ENCODE measurements at places on chromosomes 12 and 14.

DNA sequence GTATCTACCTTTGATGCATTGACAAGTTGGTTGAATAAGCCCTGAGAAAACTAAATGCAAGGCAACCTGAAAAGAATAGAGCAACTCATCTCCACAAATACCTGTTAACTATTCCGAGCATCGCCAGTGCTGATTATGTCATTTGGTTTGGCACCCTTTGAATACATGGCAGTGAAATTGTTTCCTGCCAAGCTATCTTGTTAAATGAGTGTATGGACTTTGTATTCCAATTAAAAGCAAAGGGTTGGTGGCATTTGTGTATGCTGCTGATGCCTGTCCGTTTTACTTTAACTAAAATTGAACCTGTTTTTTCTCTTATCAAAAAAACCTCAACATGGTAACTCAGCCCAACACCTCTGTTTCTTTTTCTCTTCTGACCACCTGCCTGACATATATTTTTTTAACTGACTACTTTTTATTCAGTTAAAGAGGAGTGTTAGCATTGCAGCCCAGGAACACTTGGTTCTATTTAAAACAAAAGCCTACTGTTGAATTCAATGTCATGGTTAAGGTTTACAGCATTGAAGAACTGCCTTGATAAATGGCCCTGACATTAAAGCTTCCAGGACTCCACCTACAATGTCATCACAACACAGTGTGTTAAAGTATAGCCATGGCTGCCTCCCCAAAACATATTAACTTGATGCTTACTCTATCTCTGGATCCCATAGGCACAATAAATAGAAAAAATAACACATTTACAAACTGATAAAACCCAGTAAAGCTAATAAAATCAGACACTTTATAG, 838.3 kb upstream of the NOVA1 start:
- DNase-seq = no peak

DNA sequence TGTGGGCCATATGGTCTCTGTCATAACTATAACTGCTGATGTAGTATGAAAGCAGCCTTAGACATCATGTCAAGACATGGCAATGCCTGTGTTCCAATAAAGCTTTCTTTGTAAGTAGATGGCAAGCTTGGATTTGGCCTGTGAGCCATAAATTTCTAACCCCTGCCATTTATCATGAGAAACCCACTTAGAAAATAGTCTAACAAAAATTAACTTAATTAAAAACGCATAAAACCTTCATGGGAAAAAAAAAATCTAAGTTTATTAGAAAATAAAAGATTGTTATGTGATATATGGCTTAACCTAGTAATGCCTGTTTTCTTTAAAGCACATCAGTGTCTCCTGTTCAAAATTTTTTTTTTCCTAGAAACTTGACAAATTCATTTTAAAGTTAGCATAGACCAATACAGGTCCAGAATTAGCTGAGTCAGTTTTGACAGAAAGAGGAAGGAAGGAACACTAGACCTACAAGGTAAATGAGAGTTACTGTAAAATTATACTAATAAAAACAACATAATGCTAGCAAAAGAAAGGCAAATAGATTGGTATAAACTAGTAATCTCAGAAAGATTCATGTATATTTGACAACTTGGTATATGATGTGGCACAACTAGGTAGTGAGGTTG, 68.2 kb downstream of the USP15 start:
- no peak for DNase-seq

- no peak for DNase-seq
Measured at GRCh38 chr14:75077794-75078193, 8.4 kb downstream of the ZC2HC1C start.

- DNase-seq = peak; percentile 30
Measured at GRCh38 chr12:112380663-112381405, 1.4 kb downstream of the HECTD4 start.

DNA sequence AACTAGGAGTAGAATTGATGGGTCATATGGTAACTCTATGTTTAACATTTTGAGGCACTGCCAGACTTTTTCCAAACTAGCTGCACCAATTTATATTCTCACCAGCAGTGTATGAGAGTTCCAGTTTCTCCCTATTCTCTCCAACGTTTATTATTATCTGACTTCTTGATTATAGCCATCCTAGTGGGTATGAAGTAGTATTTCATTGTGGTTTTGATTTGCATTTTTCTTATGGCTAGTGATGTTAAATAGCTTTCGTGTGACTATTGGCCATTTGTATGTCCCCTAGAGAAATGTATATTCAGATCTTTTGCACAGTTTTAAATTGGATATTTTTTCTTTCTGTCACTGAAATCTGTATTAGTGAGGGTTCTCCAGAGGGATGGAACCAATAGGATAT, 37.8 kb downstream of the HELB start:
- DNase-seq = no peak

DNA sequence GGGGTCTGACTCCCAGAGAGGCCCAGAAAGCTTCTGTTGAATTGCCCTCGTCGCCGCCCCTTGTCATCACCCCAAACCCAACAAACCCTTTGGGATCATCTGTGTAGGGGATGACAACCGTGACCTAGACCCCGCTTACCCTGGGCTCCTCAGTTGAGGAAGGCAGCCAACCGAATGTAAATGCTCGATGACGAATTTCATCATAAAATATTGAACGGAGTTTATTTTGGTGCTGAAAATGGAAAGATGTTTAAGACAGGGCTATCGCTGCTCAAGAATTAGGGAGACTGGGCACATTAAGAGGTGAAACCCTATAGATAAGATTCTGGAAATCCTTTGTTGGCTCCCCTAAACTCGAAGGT, 512 bp downstream of the ACTR10 start:
- no peak for DNase-seq

GRCh38 chr14:100388103-100389054, 65.2 kb downstream of the SLC25A47 start:
- no peak for DNase-seq

- no peak for DNase-seq
Measured at GRCh38 chr14:20204721-20205120, 14.0 kb downstream of the OR11G2 start.
